ENCODE measurements at places on chromosomes 1 and 21.

GRCh38 chr1:19654886-19655717, 9.6 kb upstream of the HTR6 start:
- DNase-seq, result no peak

- peak; percentile 72 for DNase-seq
Measured at GRCh38 chr1:67674260-67675011, 10.6 kb upstream of the GADD45A start.

- DNase-seq, result peak; percentile 86
Measured at GRCh38 chr1:6599141-6599975, 3.3 kb downstream of the KLHL21 start.

- no peak for DNase-seq
Measured at GRCh38 chr1:27364696-27365371, 1.9 kb downstream of the MAP3K6 start.

DNA sequence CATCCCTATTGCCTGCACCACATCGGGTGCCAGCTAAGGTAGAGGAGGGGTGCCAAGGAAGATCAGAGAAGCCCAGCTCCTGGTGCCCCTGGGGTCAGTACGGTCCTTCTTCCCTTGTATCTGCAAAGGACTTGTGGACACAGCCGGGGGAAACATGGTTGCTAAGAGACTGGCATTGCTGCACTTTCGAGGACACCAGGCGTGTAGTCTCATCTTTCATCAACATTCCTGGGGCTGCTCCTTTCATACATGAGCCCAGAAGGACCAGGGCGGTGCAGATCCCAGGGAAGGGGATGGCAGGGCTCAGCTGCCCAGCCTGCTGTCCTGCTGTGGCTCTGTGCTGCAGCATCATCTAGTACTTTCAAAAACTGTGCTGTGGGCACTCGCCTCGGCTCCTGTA, 61.0 kb downstream of the RUNX1 start:
- DNase-seq, result no peak

- no peak for DNase-seq
Measured at GRCh38 chr1:190124068-190124467, 353.6 kb downstream of the BRINP3 start.

GRCh38 chr1:8389958-8390535, 72.1 kb downstream of the SLC45A1 start:
- no peak for DNase-seq

Data from hematopoietic multipotent progenitor cell treated with erythropoietin and hydrocortisone succinate and interleukin-3 and kit ligand, for 4 days (in vitro differentiated cells).